ENCODE measurements at places on chromosomes 2 and 18.

GRCh38 chr2:5869936-5870335 lies 177.8 kb downstream of the SOX11 start:
- DNase-seq: no peak

GRCh38 chr18:40440088-40440487 lies 1514.9 kb upstream of the PIK3C3 start:
- no peak for DNase-seq

- DNase-seq: no peak
Observed at GRCh38 chr2:21500401-21500945, 376.7 kb downstream of the TDRD15 start.

GRCh38 chr2:212117926-212118325 lies 420.7 kb downstream of the ERBB4 start:
- no peak for DNase-seq

GRCh38 chr2:77155511-77155910 lies 366.7 kb downstream of the LRRTM4 start:
- no peak for DNase-seq

GRCh38 chr2:44708661-44709000 lies 232.9 kb upstream of the SIX3 start:
- DNase-seq: no peak

- DNase-seq: no peak
Observed at GRCh38 chr2:215032153-215032552, 106.3 kb downstream of the ABCA12 start.

DNA sequence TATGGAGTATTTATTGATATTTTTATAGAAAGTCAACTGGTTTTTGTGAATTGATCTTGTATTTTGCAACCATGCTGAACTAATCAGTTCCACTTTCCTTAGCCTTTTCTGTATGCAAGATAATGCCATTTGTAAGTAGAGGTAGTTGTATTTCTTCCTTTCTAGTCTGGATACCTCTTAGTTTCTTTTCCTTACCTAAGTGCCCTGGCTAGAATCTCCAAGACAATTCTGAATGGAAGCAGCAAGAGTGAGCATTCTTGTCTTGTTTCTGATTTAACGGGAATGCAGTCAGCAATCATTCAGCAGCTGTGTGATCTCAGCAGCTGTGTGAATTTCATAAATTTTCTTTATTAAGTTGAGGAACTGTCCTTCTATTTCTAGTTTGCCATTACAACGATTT lies 73.4 kb downstream of the NRXN1 start:
- no peak for DNase-seq

GRCh38 chr18:34039201-34039600 lies 185.5 kb downstream of the NOL4 start:
- no peak for DNase-seq

DNA sequence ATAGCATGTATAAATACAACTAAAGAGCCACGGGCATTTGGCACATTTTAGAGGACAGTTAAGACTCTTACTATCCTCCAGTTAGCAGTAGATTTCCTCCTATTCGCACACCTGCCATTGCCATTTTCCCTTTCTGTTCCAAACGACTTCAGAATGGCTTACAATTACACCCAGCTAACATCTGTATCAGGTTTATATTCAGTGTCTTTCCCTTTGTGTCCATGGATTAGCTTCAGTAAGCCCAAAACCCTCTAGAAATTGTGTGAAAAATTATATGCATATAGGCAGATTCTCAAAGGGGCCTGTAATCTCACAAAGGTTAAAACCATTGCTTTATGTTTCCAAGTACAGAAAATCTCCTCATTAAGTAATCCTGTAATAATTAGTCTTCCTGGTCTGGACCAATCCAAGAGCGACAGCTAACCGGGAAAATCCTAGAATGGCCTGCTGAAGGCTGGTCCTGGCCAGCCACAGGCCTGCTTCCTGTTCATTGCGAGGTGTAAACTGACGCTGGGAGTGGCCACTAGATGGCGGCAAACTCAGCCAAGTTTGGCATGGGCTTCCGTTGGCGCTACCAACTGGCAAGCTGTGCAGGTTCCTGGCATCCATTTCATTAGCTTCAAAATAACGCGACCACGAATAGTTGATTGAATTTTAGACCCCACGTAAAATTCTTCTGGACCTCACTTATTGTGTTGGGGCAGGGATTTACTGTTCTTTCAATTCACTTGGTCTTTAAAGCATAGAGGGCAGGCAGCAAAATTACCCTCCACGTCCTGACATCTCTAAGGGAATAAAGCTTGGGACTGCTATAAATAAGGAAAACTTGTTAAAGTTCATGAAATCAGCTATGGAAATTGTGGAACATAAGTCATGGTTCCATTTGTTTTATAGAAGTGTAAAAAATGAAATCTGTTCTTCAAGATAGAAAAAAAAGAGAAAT lies 17.1 kb downstream of the ARHGAP25 start:
- peak; percentile 91 for DNase-seq

GRCh38 chr2:141038341-141038740 lies 1092.5 kb downstream of the LRP1B start:
- DNase-seq: no peak

- no peak for DNase-seq
Observed at GRCh38 chr2:234478121-234478858, 18.6 kb downstream of the ARL4C start.

DNA sequence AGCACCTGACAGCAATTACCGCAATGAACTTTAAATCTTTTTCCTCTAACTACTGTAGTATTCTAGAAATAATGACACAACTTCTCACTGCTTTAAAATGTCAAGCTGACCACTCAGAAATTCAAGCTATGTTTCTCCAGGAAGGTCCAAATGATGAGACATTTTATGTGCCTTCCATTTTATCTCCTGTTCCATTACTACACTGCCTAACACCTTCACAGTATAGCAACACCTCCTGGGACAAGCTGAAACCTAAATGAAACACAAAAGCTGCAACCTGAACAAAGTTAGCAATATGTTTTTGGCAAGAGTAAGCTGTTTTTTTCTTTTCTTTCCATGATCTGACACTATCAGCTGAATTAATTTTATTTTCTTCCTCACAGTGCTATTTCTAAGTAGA lies 81.9 kb downstream of the IKZF2 start:
- DNase-seq: no peak

DNA sequence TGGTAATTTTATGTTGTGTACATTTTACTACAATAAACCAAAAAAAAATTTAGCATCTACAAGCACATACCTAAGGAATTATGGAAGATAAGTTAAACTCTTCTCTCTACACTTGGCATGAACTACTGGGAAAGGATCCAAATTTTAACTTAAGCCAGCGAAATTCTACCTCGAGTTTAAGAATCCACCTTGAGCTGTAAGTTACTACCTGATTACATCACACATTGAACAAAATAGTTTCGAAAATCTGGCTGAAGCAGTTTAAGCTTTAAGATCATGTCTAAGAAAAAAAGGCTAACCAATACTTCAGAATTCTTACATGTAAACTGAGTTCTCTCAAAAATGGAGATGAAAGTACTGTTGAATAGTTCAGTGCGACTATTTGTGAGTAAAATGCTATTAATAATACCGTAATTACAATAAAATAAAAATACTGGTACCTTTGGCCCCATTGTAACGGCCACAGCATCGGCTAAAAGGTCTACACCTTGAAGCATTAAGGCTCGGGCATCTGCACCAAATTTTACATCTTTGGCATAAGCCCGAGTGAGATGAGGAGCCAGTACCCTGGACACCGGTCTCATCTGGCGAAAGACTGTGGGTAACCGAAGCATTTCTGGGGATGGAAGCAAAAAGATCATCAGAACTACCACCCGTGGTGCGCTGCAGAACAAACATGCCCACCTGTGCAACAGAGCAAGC lies 1.3 kb downstream of the HSPD1 start:
- no peak for DNase-seq

DNA sequence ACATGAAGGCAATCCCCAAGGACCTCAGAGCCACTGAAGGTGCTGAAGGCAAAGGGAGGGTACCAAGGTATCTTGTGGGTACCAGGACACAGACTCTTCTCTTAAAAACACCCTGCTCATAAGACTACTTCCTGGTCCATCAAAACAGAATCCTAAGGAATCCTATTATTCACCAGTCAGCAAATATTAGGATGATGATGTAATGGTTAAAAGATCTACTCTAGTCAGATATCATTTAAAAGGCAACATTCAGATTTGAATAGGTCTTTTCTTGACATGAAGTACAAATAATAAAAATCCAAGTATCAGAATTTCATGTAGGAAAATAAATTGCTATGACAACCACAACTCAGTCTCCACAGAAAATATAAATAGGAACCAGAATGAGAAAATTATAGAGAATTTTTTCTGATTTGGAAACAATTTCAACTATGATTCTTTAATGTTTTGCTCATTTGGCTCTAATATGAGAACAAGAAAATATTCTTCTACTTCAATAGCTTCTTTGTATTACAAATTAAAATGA lies 77.8 kb upstream of the ZNF397 start:
- DNase-seq: no peak

GRCh38 chr2:62302631-62303435 lies 106.9 kb downstream of the B3GNT2 start:
- DNase-seq: no peak

GRCh38 chr2:195722075-195722474 lies 65.0 kb downstream of the SLC39A10 start:
- no peak for DNase-seq

Data from ELR (cell line).